ENCODE measurements at places on chromosomes 2 and 18. TPM values are rescaled to one million over a fixed set of nuclear protein-coding genes. Genes with fewer than 3 reads are reported as not detected.

NT5DC4 gene
- polyA plus RNA-seq = 0.18 TPM

ACADL gene
- 8.6 TPM for polyA plus RNA-seq

KCNG3 gene
- not detected for polyA plus RNA-seq

SEPTIN2 gene
- 346 TPM for polyA plus RNA-seq

- DNase-seq = no peak
These were observed 24.5 kb upstream of the SMAD7 start for GRCh38 chr18:48975120-48975816.

DNA sequence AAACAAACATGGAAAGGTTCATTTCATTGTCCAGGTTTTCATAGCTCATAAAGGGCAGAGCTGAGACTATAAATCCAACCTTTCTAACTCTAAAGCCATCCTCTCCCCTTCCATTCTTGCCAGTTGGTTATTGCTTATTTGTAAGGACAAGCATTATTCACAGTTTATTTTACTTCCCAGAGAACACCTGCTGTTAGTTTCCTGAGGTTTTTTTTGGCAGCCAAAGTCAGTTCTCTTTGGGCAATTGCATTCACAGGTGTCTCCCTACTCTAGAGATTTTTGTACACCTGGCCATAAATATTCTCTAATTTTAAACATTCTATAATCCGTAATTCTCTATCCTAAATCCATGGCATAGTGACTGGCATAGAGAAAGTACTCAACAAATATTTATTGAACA, 87.3 kb upstream of the SPHKAP start:
- peak; percentile 39 for DNase-seq

- DNase-seq = no peak
These were observed 515.8 kb downstream of the GALR1 start for GRCh38 chr18:77765468-77765867.
